ENCODE measurements at places on chromosomes 13 and 19.
A peak's percentile ranks its signal among the peaks of the same experiment; 100 is the strongest.

GRCh38 chr13:105452895-105453294 is 1082.6 kb downstream of the EFNB2 start:
- ATAC-seq = no peak

DNA sequence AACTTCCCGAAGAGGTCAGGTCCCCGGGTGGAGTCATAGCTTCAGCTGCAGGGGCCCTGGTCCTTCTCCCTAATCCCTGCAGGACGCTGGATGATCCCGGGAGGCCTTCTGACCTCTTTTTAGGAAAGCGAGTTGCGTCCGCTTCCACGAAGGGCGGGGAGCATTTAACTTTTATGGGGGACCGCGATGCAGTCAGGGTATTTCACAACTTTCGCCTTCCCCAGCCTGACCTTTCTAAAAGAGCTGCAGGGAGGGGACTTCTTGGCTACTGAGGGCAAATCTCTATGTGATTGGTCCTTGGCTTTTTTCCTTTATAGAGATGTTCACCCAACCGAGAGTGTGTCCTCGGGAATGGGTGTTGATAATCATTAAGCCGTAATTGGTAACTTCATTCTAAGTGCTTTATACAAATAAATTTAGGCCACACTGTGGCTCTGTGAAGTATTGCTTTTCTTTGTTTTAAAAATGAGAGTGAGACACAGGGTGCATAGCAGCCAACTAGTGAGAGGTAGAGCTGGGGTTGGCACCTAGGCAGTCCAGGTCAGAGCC is 778 bp downstream of the ZNF230 start:
- peak; percentile 19 for ATAC-seq

GRCh38 chr13:67076378-67076777 is 153.8 kb downstream of the PCDH9 start:
- ATAC-seq = no peak

DNA sequence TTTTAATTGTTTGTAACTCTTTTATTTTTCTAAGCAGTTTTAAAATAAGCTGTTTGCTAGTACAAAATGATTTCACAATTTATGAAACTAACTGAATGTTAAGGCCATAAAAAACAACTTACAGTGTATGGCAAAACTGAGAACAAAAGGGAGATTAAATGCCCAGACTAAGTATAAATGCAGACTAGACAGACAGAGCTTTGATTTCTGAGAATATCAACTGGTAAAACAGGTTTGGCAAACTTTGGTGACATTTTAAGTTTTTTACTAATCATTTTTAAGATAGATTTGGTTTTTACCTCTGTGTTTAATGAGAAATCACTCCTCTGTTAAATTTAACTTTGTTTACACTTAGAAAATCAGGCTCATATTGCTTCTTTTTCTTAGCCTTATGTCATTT is 127.5 kb upstream of the KLF5 start:
- ATAC-seq = no peak

DNA sequence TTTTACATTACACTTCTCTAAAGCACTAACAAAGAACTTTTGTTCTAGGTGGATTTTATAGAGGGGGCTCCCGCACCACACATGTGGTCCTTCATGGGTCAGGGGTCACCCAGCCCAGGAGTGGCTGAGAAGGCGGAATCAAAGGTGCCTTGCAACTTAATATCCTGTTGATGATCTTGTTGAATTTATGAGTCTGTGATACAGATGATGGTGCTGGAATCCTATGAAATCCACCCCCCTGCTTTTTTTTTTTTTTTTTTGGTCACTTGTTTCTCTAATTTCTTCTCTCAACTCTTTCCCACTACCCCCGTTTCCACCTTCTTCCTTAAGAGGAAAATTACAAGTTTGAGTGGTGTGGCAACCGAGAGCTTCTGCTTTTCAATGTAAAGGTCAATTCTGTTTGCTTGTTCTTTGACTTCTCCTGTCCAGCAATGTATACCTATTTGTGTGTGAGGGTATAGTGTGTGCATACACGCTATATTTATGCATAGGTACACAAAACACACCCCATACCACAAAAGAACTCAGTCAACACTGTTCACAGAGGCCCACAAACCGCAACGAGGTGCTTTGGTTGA is 4.2 kb upstream of the ZIC2 start:
- ATAC-seq = no peak

GRCh38 chr13:29753618-29754472 is 96.6 kb downstream of the UBL3 start:
- ATAC-seq = no peak

- ATAC-seq = peak; percentile 37
Measured at GRCh38 chr19:2524840-2525723, 49.2 kb downstream of the GADD45B start.

DNA sequence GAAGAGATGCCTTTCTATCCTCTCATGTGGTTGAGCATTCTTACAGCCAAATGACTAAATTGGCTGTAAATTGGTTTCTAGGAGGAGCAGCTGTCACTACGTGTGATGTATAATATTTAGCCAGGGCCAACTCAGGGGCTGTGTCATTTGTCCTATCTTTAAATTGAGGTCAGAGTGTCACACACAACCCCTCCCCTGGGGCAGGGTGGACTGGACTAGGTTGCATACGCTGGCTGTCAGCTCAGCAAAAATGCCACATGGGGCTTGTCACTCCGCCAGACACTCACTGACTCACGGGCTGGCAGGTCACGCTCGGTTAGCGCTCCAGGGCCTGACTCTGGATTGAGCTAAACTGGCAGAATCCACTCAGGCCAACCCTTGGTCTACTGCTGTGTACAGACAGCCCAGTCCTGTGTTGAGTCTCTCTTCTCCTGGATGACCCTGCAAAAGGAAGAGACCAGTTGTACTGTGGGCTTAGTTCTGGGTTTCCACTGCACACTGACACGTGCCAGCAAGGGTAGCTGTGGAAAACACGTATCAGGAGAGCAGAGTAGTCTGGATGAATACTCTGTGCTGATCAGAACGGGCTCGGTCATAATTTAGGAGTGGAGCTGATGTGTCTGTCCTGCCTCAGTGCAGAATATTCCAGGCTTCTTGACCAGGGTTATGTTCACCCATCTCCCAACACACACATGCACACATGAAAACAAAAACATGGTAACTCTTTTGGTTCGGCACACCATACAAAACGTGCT is 29.1 kb downstream of the SHISA2 start:
- ATAC-seq = peak; percentile 57

DNA sequence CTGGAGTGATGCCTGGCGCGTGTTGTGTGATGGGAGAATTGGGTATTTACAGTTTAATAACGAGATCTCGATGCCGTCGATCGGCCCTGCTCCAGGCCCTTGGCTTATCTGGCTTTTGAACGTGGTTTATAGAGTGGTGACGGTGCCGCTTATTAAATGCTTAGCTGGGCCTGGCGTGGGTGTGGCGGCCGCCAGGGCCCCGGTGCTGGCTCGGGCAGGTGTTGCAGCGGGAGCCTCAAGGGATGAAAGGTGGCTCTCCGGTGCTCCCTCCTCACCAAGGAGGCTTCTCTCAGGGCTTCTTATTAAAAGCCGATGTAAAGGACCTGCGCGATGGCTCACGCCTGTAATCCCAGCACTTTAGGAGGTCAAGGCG is 173.8 kb downstream of the KDM4B start:
- ATAC-seq = no peak

DNA sequence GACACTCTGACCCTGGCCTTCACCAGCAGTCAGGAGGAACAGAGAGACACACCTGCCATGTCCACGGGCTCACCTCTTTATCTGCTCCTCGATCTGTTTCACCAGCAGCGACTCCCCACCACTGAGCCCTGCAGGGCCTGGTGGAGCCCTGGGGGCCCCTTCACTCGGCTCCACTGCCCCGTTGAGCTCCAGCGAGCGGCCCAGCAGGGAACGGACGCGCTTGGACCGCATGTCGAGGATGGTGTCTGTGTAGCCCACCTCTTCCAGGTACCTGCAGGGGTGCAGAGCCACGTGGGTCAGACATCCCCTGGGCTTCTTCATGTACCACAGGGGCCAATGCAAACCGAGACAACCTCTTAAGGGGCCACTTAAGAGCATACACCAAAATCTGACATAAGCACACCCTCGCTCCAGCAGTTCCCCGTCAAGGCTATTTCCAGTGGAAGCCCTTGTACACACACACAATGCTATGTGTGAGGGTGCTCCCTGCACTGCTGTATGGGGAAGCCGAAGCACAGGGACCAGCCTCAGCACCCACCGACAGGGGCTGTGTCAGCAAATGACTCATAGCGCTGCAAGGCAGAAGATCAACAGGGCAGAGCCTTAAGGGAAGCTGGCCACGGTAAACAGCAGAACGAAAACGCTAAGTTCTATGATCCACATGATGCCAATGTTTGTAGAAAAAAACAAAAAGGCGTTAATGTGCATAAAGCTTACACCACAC is 12.7 kb upstream of the FKRP start:
- ATAC-seq = peak; percentile 30

DNA sequence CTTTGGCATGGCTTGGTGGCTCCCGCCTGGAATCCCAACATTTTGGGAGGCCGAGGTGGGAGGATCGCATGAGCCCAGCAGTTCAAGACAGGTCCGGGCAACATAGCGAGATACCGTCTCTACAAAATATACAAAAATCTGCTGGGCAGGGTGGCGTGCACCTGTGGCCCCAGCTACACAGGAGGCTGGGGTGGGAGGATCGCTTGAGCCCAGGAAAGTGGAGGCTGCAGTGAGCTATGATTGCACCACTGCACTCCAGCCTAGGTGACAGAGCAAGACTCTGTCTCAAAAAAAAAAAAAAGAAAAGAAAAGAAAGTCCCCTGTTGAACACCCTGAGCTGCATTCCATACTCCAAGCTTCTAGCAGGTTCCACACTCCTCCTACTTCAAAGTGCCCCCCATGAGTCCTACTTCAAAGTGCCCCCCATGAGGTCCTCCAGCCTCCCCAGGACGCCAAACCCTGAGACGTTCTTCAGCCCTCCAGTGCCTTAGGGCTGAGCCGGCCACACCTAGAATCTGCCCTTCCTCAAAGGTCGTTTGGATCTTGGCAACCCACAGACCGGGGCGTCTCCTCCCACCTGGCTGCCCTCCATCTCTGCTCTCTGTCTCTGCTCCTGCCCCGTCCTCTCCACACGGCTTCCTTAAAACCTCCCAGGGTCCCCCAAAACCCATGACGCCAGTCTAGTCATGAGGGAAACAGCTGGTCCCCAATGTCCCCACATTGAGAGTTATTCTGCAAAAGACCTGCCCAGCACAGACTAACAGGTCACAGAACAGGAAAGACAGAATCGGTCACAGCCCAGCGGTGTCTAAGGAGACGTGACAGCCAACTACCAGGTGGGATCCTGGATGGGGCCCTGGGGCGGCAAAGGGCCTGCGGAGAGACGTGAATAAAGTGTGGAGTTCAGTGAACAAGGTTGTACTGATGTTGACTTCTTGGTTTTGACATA is 4.8 kb downstream of the TJP3 start:
- ATAC-seq = no peak

GRCh38 chr13:103443604-103444003 is 377.4 kb upstream of the SLC10A2 start:
- ATAC-seq = no peak

DNA sequence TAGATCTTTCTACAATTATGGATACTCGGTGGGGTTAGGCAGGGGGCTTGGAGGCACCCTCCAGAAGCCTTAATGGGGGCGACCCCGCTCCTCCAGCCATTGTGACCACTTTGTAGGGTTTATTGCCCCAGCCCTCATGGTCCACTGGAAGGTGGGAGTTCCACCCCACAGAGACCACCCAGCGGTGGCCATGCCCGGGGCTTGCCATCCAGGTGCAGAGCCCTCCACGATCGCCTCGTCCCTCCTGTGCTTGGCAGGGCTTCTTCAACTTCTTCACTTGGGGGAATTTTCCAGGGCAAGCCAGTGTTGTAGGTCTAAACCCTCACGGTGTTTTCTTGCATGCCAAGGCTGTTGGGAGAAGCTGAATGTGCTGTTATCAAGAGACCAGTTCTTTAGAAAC is 16.1 kb downstream of the ZNF536 start:
- no peak for ATAC-seq

DNA sequence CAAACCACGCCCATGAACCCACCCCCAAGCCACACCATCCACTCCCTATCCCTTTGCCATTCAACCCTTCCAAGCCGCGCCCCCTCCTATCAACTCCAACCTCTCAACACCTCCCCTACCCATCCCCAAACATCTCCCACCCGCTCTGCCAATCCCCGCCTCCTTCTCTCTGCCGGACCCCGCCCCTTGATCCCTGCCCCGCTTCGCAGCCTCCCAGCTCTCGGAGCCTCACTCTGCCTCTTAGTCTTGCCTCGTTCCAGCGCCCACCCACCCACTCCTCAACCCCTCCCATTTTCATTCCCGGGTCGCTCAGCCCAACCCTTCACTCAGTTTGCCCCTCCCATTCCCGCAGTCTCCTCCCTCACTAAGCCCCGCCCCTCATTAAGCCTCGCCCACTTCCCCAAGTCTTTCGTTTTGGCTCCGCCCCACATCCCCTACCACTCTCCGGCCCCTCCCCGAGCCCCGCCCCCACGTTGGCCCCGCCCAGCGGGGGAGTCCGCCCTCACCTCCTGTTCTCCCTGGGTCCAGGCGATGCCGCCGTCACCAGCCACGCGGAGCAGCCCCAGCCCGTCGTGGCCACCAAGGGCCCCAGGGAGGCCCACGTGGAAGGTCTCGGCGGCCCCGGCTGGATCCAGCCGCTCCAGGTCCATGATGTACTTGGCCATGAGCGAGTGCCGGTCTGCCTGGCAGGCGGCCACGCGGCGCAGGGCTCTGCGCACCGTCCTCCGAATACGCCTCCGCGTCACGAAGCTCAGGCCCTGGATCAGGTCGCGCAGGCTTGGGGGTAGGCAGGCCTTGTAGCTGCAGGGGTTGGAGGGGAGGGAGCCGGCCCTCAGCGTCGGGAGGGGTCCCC is 5.7 kb downstream of the JAK3 start:
- peak; percentile 74 for ATAC-seq

- ATAC-seq = peak; percentile 31
Measured at GRCh38 chr13:30857018-30857417, 49.1 kb upstream of the MEDAG start.

Data from gastroesophageal sphincter (tissue), 4 donors.